Eye (tissue), 1 donor: ENCODE measurements at places on chromosomes 11 and 22.

DNA sequence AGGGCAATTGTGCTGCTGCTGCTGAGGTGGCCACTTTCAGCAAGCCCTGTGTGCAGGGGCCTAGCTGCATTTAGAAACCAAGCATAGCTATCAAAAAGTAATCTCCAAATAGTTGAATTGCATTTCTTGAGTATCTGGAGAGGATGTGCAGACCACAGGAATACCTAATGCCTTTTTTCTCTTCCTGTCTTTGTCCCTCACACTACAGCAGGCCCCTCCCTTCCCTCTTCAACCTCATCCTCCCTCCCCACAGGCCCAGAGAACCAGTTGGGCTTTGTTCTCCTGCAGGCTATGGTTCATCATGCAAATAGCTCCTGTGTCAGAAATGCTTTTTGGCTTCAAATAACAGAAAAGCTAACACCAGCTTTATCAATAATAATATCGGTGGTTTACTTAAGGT, 47.7 kb downstream of the DKK3 start:
- DNase-seq: no peak

DNA sequence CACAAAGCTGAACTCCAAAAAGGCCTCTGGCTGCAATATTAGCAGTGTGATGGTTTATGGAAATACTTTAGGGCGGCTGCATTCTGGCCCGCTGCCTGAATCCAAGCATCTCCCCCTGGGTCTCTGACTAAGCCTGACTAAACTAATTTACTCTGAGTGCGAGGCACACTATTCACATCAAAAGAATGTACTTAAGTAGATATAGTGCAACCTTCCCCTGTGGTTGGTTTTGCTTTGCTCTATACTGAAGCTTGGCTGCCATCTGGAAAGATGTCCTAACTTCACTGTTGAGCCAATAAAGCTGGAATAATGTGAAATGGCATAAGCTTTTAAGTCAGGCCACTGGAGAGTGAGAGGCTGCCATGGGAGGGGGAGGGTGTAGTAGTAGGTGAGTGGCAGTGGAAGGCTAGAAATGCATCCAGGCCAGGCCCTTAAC, 321.6 kb downstream of the AASDHPPT start:
- DNase-seq: peak; percentile 87

- DNase-seq: no peak
Measured at GRCh38 chr11:44047931-44048431, at the start of gene ACCSL. TSS of gene ACCSL (plus strand) at chr11:44047981. CDS start at chr11:44048037, 56 bp downstream.

GRCh38 chr11:256952-257737, 20.4 kb downstream of the PSMD13 start:
- DNase-seq: no peak

DNA sequence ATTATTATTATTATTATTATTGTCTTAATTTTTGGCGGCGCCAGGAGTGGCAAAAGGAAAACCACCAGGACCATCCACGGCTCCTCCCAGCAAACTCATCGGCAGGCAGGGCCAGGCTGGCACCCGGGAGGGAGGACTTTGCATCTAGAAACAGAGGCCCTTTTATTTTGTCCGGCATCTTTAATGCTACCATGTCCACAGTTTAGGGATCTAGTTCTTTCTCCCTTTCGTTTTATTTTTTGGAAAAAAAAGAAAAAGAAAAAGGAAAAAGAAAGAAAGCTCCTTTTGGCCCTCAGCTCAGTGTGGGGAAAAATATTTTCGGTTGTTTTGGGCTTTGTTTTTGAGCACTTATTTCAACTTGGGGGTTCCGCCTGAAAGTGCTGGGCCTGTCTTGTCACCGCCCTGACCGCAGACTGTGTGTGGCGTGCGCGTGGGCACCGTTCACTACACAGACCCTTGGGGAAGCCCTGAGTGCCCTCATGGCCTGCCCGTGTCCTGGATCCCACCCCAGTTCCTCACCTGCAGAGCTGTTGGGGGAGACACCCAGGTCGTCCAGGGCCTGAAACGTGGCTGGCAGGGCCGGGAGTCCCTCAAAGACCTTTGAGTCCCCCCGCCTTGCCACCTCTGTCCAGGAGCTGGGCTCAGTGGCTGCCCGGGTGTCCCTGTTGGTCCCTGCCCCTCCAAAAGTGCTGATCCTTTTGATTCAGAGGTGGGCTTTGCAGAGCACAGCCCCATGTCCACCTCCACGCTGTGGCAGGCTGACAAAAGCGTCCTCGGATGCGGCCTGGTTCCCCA, 69.1 kb upstream of the PPARA start:
- DNase-seq: no peak

DNA sequence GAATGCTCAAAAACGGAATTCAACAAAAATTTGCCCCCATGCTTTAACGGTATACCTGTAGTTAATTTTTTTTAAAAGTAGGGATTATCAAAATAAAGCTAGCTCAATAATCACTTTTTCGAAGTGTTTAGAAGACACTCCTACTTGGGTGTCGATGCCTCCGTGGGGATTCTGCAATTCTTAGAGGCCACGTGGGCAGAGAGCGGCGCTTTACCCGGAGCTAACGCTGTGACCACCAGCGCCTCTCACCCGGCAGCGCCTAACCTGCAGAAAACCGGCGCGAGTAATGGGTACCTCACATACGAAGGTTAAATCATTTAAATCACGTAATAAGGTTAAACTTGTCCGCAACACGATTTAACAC, 583 bp downstream of the TAF1D start:
- DNase-seq: peak; percentile 83

GRCh38 chr11:27158456-27159334, 118.1 kb downstream of the BBOX1 start:
- DNase-seq: peak; percentile 88

DNA sequence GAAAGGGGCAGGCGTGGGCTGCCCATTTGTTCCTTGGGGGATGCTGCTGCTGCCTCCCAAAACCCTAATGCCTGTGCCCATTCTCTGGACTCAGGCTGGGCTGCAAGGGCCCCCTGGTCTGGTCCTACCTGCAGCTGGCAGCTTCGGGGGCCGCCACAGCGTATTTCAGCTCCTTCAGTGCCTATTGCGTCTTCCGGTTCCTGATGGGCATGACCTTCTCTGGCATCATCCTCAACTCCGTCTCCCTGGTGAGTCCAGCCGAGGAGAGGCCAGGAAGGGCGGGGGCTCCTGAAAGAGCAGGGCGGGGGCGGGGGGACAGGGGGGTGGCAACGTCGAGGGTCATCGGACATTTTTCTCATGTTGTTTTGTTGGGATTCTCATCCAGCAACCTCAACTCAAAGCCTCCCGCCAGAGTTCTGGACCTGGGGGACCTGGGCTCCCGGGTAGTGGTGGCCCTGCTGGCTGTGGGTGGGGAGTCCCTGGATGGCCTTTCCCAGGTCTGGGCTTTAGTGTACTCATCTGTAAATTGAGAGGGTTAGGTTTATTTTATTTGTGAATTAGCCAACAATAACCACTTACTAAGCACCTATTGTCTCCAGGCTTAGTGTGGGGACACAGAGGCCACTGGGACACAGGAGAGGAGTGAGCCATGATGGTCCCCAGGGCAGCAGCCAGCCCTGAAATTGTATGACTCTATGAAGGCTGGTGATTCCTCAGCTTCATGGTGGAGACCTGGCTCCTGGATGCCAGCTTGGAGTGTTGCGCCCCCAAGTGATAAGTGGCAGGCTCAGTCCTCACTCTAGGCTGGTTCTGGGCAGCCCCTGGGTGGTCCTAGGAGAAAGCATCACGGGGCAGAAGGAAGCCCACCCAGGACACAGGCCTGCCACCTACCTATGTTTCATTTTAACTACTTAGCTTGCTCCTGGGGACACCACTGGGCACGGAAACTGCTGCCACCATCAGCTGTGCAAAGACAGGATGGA, 36.0 kb downstream of the CAPN1 start:
- DNase-seq: no peak

DNA sequence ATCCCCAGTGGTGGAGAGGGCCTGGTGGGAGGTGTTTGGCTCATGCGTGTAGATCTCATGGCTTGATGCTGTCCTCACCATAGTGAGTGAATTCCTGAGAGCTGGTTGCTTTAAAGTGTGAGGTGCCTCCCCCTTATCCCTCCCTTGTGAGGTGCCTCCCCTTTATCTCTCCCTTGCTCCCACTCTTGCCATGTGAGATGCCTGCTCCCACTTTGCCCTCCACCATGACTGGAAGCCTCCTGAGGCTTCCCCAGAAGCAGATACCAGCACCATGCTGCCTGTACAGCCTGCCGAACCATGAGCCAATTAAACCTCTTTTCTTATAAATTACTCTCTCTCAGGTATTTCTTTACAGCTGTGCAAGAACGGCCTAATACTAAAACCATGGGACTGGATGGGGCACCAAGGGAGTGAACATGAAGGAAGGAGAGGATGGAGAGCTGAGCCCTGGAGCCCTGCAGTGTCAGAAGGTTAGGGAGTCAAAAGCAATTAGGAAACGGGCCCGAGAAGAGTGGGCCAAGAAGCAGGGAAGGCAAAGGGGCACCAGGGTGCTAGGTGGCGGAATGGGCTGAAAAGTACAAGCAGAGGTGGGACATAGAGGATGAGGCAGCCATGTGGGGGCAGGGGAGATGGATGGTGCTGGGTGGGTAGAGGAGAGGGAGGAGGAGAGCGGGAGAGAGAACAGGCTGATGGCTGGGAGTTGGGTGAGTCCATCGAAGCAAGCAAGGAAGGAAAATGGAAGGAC, 9.4 kb downstream of the IFITM10 start:
- no peak for DNase-seq

GRCh38 chr11:130456286-130456685, 7.8 kb downstream of the ADAMTS15 start:
- DNase-seq: no peak

GRCh38 chr11:76880314-76880713, 19.6 kb downstream of the ACER3 start:
- DNase-seq: no peak

- DNase-seq: no peak
Measured at GRCh38 chr11:35550374-35551036, 25.1 kb upstream of the PAMR1 start.

- no peak for DNase-seq
Measured at GRCh38 chr11:2759228-2760195, 59.7 kb upstream of the KCNQ1OT1 start.

DNA sequence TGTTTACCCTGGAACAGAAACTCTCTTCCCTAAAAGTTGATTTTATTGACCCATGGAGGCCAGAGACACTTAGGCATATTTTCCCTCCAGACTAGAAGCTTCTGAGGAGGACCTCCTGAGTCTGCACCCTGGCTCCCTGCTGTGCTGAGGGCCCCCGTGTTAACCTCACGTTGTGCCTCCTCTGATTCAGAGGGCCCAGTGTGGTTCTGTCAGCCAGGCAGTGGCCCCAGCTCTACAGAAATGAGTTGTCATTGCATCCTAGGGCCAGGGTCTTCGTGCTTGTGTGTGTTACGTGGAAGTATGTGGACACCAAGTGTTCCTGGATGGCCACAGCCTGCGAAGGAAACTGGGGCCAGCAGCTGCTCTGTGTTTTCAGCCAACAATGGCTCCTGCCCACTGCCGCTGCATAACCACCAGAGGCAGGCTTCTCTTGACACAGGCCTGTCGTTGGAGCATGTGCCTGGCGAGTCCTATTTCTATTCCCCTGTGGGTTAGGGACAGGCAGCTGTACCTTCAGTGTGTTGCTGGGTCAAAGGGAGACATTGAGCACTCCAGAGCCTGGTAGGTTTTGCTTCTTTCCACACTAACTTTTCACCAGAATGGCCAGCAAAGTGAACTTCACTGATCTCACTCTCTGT, 44.5 kb downstream of the MED15 start:
- no peak for DNase-seq

- no peak for DNase-seq
Measured at GRCh38 chr11:934527-934926, 8.9 kb downstream of the AP2A2 start.

- DNase-seq: no peak
Measured at GRCh38 chr11:132101881-132102280, 731.5 kb downstream of the NTM start.

- DNase-seq: peak; percentile 42
Measured at GRCh38 chr22:29715705-29716104, 4.1 kb upstream of the CABP7 start.

- DNase-seq: no peak
Measured at GRCh38 chr22:28833276-28833923, 33.0 kb upstream of the XBP1 start.

DNA sequence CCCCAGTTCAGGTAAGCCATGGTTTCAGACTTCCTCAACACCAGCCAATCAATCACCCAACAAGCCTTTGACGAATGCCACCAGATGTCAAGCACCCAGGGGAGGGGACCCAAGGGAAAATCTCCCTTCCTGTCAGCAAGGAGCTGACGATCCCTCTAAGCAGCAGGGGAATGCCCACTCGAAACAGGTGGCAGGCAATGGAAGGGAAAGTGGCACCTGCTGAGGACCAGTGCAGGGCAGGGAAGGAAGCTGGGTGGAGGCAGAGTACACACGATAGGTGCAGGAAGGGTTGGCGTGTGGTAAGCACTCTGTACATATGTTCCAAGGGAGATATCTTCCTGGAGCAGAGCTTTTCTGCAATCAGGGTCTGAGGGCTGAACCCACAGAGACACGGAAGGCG, 11.7 kb upstream of the CREB3L1 start:
- no peak for DNase-seq

- no peak for DNase-seq
Measured at GRCh38 chr11:112248201-112248600, 12.5 kb downstream of the PLET1 start.

DNA sequence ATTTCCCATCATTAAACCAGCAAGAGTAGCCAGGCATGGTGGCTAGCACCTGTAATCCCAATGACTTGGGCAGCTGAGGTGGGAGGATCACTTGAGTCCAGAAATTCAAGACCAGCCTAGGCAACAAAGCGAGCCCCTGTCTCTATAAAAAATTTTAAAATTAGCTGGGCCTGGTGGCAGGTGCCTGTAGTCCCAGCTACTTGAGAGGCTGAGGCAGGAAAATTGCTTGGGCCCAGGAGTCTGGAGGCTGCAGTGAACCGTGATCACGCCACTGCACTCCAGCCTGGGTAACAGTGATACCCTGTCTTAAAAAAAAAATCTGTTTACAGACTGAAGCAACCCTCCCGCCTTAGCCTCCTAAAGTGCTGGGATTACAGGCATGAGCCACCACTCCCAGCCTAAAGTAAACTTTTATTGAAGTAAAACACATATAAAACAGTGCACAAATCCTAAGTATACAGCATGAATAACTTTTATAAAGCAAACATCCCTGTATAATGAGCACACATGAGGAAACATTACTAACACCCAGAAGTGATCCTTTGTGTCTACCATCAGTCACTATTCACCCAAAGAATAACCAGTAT, 12.6 kb downstream of the UCP3 start:
- DNase-seq: no peak

DNA sequence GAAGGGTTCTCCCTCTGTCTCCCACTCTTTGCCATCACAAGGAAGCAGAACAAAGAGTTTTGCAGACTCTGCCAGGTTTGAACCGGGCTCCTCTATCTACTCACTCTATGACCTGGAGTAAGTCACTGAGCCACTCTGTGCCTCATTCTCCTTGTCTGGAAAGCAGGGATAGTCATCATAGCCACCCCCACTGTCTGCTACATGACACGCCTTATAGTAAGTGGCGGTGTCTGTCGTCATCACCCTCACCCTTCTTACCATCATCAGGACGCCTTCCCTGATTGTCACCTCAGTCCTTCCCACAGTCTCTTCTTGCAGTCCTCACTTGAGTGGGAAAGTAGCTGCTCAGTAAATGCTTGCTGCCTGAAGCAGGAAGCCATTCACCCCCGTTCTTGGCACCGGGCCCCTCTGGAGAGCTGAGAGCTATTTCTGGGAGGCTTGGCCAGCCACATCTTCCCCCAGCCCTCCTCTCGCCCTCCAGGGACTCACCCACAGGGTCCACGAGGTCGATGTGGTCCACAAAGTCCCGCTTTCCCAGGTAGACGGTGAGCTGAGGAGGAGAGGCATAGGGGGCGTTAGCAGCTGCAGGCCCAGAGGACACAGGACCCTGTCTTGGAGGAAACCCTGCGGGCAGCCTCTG, 46.4 kb downstream of the TPBGL start:
- no peak for DNase-seq

GRCh38 chr11:64229744-64230170, 591 bp upstream of the DNAJC4 start:
- no peak for DNase-seq

- no peak for DNase-seq
Measured at GRCh38 chr22:19003508-19003907, 67.4 kb upstream of the PRODH start.
